ENCODE measurements at places on chromosomes 2 and 18.

GRCh38 chr18:44740000-44740399 is 59.3 kb downstream of the SETBP1 start:
- no peak for DNase-seq

DNA sequence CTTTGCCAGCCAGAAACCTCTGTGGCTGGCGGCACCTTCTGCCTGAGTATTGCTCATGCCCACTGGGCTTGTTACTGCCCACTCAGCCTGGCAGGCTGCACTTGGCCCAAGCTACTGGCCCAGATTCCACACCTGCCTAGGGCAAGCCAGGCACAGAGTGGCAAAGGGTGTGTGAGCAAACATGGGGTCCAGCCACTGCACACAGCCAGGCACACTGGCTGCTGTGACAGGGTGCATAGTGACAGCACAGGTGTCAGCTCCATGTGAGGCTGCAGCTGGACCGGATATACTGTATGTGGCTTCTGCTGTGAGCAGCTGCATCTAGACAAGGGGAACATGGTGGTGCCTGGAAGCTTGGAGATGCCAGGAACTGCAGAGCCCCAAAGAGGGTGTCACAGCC is 113.9 kb downstream of the COPS8 start:
- no peak for DNase-seq

DNA sequence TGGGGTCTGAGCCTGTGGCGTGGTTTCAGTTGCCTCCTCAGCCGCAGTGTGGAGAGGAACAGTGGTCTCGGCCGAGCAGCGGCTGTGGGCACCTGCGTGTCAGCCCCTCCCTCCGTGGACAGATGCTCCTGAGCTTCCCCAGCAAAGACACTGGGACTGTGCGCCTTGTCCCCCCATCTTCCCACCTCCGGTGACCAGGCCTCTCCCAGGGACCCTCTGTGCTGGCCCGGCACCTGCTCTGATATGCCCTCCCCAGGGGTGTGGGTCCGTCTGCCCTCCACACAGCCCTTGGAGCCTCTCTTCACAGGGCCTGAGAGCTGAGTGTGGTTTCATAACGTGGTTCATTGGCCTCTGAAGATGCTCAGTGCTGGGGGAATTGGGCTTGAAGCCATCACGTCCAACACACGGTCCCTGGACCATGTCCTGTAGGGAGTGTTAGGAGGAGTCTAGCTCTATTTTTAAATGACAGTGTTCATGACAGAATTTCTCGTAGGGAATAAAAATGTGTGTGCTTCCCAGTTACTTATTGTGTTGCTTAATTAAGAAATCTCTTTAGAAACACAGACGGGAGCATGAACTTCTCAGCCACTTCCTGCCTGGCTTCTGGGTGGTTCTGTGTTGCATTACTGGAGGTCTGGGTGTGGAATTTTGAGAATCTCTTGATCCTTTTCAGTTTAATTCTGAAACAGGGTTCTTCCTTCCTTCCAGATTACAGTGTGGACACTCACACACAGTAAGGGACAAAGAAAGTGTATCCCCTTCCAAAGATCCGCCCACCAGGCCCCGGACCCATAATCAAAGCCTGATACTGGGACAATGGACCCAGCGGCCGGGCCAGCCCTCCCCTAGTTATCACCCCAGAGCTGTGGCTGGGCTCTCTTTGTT is 110.7 kb downstream of the NFATC1 start:
- peak; percentile 77 for DNase-seq

DNA sequence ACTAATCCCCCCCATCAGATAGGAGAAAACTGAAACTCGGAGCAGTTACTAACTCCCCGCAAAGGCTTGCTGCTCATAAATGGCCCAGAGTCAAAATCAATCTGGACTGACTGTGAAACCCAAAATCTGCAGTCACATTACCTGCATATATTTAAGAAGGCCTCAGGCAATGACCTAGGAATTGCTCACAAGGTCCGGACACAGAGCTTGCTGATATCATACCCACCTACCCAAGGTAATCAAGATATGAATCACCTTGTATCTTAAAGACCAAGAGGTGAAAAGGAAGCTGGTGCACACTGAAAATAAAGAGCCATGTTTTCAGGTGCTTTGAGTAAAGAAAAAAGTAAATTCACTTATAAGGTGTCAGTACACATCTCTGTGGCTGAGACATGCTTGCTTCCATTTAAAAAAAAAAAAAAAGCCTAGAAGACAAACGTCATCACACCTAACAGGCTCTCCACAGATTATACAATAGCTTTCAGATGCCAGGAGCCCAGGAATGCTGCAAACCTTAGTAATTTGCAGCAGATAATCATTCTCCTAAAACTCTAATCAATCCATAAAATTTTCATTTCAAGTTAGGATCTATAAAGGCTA is 195.4 kb downstream of the ZEB2 start:
- DNase-seq = no peak

GRCh38 chr2:19138264-19138825 is 220.1 kb downstream of the OSR1 start:
- DNase-seq = no peak

GRCh38 chr2:238053191-238053776 is 7.5 kb upstream of the SCLY start:
- no peak for DNase-seq

DNA sequence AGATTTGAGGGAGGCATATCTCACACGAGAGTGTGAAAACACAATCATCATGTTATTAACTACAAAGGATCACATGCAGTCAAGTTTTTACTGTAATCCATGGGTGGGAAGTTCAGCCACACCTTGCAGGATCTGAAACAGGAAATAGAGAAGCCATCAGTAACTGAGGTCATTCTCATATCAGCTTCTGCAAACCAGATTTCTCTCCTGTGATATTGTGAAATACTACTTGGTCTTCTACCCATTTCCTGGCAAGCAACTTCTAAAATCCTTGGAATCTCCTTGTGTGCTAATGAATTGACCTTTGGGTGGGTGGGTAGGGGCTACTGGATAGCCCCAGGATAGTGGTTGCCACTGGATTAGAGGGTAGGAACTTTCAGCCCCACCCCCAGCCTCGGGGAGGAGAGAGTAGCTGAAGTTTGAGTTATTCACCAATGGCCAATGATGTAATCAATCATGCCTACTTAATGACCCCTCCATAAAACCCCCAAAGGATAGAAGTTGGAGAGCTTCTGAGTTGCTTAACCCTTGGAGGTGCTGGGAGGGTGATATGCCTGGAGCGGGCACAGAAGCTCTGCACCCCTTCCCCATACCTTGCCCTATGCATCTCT is 25.6 kb upstream of the TGIF1 start:
- no peak for DNase-seq

DNA sequence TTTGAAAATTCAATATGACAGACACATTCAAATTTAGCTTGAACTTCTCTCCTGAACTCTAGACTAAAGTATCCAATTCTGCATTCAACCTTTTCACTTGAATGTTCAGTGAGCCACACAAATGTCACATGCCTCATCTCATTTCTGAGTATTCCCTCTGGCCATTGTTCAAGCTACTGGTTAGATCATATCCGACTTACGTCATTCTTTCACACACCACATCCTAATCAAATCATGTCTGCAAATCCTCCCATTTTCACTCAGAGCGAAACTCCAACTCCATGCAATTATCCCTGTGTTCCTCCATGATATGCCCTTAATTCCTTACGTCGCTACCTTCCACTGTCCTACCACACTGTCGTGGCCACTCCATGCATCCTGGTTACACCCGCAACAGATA is 425.1 kb downstream of the CBLN2 start:
- DNase-seq = no peak

GRCh38 chr2:105401867-105402266 is 3.0 kb upstream of the FHL2 start:
- DNase-seq = no peak

DNA sequence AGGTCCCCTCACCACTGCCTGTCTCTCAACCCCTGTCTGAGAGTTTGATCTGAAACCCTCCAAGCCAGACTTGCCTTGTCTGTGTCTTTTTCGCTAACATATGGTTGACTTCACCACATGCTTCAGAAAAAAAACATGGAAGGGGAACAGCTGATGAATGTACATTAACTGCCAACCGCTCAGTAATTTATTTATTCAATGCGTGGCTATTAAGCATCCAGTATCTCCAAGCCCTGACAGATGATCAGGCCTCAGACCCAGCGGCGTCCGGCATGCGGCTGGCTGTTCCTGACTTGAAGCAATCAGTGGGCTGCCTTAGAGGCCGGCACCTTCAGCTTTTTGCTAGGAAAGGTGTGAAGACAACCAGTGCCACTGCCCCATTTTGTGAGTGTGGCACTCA is 62.3 kb downstream of the NGEF start:
- no peak for DNase-seq

DNA sequence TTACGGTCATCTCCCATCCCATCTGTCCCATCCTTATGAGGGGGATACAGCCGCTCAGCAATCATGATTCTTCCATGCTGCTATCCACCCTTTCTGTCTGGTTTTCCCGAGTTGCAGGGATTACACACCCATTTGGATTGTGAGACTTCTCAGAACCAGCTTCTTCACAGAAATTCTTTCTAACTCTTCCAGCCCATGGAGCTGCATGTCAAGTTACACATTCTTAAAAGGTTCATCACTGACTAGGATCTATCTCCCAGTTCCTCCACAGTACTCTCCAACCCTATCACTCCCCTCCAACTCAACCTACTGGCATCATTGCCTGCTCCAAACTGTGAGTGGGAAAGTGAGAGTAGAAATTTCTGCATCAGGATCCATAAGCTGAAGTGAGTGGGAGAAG is 558.2 kb upstream of the TNP1 start:
- no peak for DNase-seq

DNA sequence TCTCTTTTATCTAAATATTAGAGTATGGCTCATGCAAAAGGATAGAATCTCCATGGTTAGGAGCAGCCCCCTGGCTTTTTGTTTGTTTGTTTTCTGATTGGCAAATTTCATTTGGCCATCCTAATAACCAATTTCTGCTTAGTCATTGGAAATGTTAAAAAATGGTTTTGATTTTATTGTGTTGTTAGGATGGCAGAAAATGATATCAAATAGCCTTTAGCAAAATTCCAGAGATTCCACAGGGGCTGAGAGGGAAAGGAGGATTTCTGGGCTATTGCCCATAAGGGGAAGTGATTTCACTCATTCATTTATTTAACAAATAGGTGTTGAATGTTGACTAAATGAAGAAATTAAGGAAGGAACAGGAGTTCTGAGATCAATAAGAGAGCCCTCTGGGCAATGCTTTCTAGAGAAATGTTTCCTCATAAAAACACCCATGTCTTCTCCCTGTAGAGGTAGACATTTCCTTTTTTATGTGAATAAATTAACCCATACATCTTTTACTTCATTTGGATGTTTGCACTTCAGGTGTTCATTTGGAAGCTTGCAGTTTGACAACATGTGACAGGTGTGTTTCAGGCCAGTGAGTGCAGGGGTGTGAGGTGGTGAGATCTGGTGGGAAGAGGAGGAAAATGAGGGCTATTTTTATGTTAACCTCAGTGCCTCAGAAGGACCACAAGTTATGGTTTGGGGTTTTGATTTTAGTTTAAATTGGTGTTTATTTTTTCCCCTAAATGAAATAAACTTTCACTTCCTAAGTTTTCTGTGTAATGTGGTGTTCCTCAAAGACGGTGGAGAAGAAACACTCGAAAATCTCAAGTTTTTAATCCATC is 61.7 kb upstream of the EPC2 start:
- DNase-seq = no peak

DNA sequence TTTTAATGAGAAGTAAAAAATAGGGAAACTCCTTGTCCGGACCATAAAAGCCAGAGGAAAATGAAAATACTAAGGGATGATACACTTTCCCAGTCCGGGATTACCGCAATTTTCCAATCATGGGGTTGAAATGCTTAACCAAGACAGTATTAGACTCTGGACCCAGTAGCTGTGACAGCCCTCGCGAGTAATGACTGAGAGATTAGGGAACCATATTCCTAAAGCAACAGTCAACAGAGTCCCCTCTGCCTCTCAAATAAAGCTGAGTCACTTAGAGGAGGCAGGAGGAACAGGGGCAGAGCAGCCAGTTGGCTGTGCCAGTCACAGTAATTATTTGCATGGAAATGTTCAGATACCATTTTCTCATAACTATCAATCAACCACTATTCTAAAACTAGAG is 34.8 kb downstream of the GPATCH11 start:
- DNase-seq = no peak

DNA sequence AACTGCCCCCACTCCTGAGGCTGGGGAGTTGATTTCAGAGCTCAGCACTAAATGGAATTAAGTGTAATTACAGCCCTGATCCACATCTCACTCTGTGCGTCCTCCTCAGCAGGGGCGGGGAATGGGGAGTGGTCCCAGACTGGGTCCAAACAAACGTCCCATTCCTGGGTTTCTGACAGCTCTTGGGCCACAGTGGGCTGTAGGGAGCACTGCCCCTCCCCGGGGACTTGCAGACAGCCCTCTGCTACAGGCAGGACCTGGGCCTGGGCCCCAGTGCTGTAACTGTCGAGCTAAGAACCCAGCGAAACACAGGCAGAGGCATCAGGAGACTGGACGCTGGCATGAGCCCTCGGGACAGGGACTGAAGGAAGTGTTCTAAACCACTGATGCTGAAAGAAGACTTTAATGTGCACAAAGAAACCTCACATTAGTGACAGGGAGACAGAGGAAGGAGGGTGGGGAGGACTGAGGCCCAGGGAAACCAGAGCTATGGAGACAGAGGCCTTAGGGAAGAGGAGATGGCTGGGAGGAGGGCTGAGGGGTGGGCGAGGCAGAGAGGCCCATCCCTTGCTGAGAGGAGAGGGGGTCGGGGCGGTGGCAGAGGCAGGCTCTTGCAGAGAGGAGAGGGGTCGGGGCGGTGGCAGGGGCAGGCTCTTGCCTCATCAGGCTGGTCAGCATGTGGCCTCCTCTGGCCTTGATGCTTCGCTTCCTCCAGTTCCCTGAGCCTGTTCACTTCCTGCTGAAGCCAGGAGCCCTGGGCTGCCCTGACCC is 5.8 kb upstream of the SEMA4C start:
- peak; percentile 58 for DNase-seq

DNA sequence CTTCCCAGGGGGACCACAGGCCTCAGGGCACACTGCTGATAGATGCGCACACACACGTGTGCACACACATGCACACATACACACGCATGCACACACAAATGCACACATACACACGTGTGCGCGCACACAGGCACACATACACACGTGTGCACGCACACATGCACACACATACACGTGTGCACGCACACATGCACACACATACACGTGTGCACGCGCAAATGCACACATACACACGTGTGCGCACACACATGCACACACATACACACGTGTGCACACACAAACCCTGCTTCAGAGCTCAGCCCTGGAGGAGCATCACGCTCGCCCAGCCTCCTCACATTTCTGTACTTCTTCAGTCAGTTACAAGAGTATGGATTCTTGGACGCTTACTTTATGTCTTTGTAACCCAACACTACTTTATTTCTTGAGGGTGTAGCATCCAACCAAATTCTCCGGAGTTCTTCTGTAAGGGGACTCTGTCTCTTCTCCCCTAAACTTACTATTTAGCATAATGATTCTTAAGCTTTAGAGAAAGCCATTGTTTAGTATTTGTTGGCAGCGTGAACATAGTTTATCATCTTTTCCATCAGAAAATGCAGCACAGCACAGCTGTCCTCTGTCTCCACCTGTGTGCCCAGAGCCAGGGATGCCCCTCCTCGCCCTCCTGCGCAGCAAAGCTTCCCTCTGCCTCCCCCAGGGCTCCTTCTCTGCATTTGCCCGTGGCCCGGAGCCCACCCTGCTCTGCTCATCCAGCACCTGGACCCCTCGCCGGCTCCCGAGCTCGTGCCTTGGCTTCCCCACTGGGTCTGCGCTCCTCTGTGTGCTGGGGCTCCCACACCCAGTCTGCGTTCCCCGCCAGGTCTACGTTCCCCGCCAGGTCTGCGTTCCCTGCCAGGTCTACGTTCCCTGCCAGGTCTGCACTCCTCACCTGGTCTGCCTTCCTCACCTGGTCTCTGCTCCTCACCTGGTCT is 74.4 kb upstream of the CTDP1 start:
- peak; percentile 46 for DNase-seq

GRCh38 chr2:183284606-183285005 is 160.4 kb downstream of the NUP35 start:
- DNase-seq = no peak
